ENCODE measurements at places on chromosomes 12 and 14.

- no peak for DNase-seq
These were observed 203.1 kb downstream of the EGLN3 start for GRCh38 chr14:33747749-33748148.

DNA sequence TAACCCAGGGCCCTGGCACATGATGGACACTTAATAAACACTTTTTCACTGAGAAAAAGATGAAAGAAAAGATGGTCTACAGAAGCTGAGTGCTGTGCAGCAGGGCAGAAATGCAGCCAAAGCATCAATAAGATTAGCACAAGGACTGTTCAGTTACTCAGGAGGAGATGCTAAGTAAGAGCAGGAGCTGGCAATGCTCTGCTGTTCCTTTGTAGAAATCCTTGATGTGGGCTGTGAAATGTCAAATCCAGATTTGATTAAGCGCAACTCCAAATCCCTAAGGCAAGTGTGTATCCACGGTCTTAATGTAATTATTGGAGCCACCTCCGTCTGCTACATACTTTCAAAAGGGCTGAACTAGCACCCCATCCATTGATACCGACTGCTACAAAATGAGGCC, 151.8 kb upstream of the BTG1 start:
- no peak for DNase-seq

GRCh38 chr14:101591121-101591520, 29.8 kb downstream of the DIO3 start:
- DNase-seq = no peak

- no peak for DNase-seq
These were observed 11.6 kb downstream of the RMST start for GRCh38 chr12:97474161-97474560.

DNA sequence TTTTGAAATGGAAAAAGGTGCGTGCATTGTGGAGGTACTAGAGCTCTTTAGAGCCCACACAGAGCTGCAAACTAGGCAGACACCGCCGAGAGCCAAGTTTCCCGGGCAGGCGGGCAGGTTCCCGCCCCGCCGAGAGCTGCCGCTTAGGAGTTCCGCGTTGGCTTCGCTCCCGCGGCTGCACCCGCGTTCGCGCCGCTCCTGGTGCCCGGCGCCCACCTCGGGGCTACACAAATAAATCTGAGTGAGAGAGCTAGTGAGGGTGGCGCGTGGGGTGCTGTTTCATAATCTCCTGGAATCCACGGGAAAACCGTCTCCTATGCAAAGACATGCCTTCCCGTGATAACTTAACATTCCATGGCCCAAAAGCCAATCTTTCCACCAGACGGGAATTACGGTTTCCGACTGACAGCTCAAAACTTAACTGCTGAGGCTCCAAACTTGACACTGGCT, 645 bp downstream of the KITLG start:
- DNase-seq = no peak

- no peak for DNase-seq
These were observed 1324.7 kb downstream of the AACS start for GRCh38 chr12:126389961-126390360.

GRCh38 chr12:131537267-131537958, 173.5 kb upstream of the SFSWAP start:
- no peak for DNase-seq

DNA sequence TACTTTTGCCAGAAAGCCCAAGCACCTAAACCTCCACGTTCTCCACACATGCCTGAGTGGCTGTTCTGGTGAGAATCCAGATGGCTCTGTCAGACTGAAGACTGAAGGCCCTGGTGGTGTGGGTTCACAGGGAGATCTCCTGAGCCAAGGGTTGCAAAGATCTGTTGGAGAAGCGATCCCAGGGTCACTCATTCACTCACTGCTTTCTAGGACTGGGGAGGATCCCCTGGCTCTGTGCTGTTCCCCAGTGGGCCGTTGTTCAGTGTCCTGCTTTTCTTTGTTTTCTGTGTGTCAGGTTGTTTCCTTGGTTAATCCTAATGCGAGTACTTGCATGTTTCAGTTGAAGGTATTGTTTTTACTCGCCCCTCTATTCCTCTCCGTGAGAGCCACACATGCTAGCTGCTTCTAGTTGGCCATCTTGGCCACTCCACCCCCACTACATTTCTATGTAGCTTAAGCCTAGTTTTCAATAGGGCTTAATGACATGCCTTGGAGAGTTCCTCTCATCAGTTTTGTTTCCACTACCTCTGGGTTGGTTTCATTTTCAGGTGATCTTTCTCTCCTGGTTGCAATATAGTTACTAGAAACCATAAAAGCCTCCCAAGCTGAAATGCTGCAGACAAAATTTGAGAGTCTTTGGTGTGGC, 144.5 kb upstream of the SLC38A2 start:
- no peak for DNase-seq

DNA sequence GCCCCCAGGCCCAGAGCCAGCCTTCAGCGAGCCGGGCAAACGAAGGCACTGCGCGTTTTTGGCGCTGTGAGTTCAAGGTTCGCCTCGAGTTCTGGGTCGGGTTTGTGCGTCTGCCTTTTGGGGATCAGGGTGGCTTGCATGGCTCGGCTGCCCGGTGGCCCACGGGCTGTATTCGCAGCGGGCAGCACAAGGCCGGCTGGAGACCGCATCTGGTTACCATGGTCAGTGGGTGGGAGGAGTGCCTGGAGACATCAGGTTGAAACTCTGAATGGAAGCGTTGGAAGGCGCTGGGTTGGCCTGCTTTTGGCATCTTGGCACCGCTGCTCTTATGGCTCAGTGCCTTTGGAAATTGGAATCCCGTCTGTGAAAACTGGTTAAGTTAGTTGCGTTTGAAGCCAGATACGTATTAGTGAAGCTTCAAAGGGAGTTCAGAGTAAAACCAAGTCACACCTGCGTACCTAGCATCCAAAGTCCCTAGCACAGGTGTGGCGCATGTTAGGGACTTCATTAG, 50.9 kb downstream of the SNAPC1 start:
- no peak for DNase-seq

GRCh38 chr12:112598626-112599025, 179.9 kb downstream of the PTPN11 start:
- DNase-seq = no peak

Measured in stimulated activated effector memory CD8-positive, alpha-beta T cell treated with anti-CD3 and anti-CD28 coated beads, Interleukin-12 subunit alpha, Interleukin-12 subunit beta, amount 100 ng/mL, for 72 hours (primary cell).